Heart right ventricle (tissue), 16 donors: ENCODE measurements at places on chromosomes 2 and 18. TPM values are rescaled to one million over a fixed set of nuclear protein-coding genes. Genes with fewer than 3 reads are reported as not detected.

Gene SLC5A7
- total RNA-seq = 0.12 TPM

- no peak overlapping the region for H3K27ac ChIP-seq
- peaks cover 20% of the 10 kb centered on the region for H3K4me1 ChIP-seq
- peak; percentile 57 for DNase-seq
- H3K27me3 ChIP-seq = no peaks in the 10 kb centered on the region
- H3K36me3 ChIP-seq = no peaks in the 10 kb centered on the region
Measured at GRCh38 chr2:10297959-10298531, 4.7 kb upstream of the HPCAL1 start.

GRCh38 chr2:176997074-176997791, 215.4 kb upstream of the HNRNPA3 start:
- DNase-seq = no peak
- H3K27ac ChIP-seq = no peak overlapping the region
- H3K4me3 ChIP-seq = no peak overlapping the region
- no peaks in the 10 kb centered on the region for H3K4me1 ChIP-seq
- no peaks in the 10 kb centered on the region for H3K36me3 ChIP-seq

GRCh38 chr18:56575819-56576663, 62.4 kb downstream of the TXNL1 start:
- DNase-seq = no peak
- peaks cover 10% of the 10 kb centered on the region for H3K4me1 ChIP-seq
- H3K36me3 ChIP-seq = no peaks in the 10 kb centered on the region
- peak overlapping the region; percentile 48 for H3K27ac ChIP-seq

DNA sequence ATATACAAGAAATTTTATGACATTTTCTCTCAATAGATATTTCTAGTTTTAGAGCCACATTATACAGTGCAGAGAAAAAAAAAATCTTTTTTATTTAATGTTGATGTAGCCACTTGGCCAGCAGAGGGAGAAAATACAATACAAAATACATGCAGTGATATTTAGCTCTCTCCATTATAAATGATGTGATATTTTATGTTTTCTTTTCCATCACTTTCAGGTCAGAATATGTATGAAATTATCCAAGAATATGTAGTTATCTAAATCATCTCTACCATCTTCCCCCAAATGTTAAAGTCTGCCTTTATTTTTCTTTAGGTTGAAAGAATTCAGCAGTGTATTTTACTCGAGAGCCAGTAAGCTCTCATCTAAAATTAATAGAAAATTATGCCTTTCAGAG, 533.6 kb upstream of the FSHR start:
- no peaks in the 10 kb centered on the region for H3K4me1 ChIP-seq
- no peak overlapping the region for H3K27ac ChIP-seq
- DNase-seq = no peak
- no peaks in the 10 kb centered on the region for H3K36me3 ChIP-seq
- H3K4me3 ChIP-seq = no peak overlapping the region

GRCh38 chr2:30686000-30686399, 121.2 kb downstream of the CAPN13 start:
- no peak for DNase-seq
- peaks cover 12% of the 10 kb centered on the region for H3K4me1 ChIP-seq
- H3K36me3 ChIP-seq = no peaks in the 10 kb centered on the region
- no peak overlapping the region for H3K27ac ChIP-seq
- no peaks in the 10 kb centered on the region for H3K27me3 ChIP-seq
